KBM-7 (cell line): ENCODE measurements at places on chromosomes 2 and 18.

DNA sequence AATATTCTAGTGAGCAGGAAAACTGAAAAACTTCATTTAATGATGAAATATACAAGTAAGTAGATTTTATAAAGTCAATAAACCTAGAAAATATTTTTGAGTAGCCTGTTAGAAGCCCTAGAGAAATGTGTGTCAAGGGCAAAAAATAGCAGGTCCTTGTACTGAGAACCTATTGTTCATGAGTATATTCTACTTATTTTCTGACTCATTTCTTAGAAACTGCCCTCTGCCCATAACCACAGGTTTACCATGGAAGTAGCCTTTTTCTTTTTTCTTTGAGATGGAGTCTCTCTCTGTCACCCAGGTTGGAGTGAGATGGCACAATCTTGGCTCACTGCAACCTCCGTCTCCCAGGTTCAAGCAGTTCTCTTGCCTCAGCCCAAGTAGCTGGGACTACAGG lies 19.4 kb upstream of the SELENOI start:
- DNase-seq, result no peak

DNA sequence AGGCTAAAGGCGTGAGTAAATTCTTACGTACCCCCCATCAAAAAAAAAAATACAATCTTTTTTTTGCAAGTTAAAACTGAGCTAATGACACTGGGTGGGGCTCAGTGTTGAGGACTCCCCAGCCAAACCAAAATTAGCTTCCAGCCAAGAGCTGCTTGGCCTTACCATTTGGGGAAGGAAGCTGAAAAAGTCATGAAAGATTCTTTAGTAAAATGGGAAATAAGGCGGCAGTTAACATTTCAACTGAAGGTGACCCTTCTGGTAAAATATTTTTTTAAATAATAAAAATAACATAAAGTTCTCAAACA lies 16.4 kb downstream of the SMAD7 start:
- DNase-seq, result no peak

GRCh38 chr18:78006006-78006773 lies 756.5 kb downstream of the GALR1 start:
- DNase-seq, result no peak

- no peak for DNase-seq
These were observed 24.8 kb downstream of the IGFBP2 start for GRCh38 chr2:216657980-216658379.

- no peak for DNase-seq
These were observed 812 bp downstream of the SOWAHC start for GRCh38 chr2:109614715-109615636.

GRCh38 chr2:70214953-70215549 lies 24.2 kb upstream of the C2orf42 start:
- no peak for DNase-seq

GRCh38 chr2:193743089-193743488 lies 1548.4 kb upstream of the TMEFF2 start:
- DNase-seq, result no peak
